ENCODE measurements at places on chromosomes 11 and 22. TPM values are rescaled to one million over a fixed set of nuclear protein-coding genes. Genes with fewer than 3 reads are reported as not detected.

- no peaks in the 10 kb centered on the region for H3K4me1 ChIP-seq
- no peaks in the 10 kb centered on the region for H3K36me3 ChIP-seq
- H3K4me3 ChIP-seq: no peak overlapping the region
- H3K27ac ChIP-seq: no peak overlapping the region
- no peaks in the 10 kb centered on the region for H3K27me3 ChIP-seq
- DNase-seq: no peak
Measured at GRCh38 chr11:73428699-73429098, 52.5 kb downstream of the RELT start.

- no peak for DNase-seq
- H3K4me3 ChIP-seq: no peak overlapping the region
- no peaks in the 10 kb centered on the region for H3K27me3 ChIP-seq
- H3K27ac ChIP-seq: no peak overlapping the region
- peaks cover 23% of the 10 kb centered on the region for H3K36me3 ChIP-seq
- no peaks in the 10 kb centered on the region for H3K4me1 ChIP-seq
Measured at GRCh38 chr11:94424011-94424410, 22.8 kb upstream of the GPR83 start.

DNA sequence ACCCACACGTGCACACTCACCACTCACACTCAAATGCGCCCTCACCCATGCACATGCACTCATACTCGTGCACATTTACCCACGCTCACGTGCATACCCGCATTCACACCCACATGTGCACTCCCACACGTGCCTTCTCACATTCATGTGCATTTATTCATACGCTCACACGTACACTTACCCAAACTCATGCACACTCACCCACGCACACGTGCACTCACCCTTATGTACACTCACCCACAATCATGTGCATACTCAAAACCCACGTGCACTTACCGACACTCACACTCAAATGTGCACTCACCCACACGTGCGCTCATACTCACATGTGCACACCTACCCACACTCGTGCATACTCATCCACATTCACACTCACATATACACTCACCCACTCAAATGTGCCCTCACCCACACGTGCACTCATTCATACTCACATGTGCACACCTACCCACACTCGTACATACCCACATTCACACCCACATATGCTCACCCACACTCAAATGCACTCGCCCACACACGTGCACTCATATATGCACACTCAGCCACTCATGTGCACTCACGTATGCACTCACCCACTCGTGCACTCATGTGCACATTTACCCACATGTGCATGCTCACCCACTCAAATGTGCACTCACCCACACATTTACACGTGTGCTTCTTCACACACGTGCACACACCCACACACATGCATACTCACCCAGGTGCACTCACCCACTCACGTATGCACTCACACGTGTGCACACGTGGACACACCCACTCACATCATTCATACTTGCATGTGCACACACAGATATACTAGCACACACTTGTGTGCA, 84.4 kb downstream of the TRMU start:
- no peaks in the 10 kb centered on the region for H3K36me3 ChIP-seq
- DNase-seq: no peak
- no peak overlapping the region for H3K4me3 ChIP-seq
- H3K27ac ChIP-seq: no peak overlapping the region
- H3K4me1 ChIP-seq: peaks cover 15% of the 10 kb centered on the region

TLCD5 gene
- total RNA-seq: 1.1 TPM

DNA sequence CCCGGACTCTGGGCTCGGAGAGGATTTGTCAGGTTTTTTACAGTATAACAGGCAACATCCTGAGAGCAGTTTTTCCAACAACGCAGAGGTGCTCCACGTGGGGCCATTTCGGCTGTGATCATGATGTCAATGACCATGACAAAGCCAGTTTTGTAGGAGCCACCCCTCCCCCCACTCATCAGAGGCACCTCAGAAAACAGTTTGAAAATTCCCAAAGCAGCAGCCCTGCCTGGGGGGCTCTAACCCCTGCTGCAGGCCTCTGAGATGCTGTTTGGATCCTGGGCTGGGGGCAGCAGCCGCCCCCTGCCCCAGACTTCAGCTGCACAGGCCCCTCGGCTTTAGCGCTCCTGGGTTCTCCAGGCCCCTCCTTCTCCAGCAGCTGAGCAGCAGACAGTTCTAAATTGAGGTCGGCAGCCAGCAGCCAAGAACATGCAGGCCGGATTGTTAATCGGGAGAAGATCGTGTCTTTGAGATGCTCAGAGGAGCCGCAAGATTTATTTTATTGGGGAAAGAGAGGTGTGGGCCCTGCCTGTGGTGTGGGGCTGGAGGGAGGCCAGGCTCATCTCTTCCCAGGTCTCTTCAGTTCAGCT, 19.4 kb downstream of the NFAM1 start:
- no peak for DNase-seq
- H3K27me3 ChIP-seq: no peaks in the 10 kb centered on the region
- no peak overlapping the region for H3K4me3 ChIP-seq
- H3K4me1 ChIP-seq: no peaks in the 10 kb centered on the region

DNA sequence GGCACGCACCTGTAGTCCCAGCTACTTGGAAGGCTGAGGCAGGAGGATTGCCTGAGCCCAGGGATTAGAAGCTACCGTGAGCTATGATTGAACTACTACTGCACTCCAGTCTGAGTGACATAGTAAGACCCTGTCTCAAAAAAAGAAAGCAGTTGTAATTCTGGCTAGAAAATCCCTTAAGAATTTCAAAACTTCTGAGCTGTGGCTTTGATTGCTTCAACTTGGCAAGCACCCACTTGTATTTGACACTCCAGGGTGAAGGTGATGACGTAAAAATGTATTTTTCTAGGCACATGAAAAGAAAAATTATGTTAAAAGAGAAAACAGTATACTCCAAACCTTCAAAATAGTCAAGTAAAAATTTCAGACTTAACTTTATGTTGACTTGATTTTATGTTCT, 23.6 kb upstream of the ALKBH3 start:
- no peaks in the 10 kb centered on the region for H3K4me1 ChIP-seq
- H3K36me3 ChIP-seq: no peaks in the 10 kb centered on the region
- DNase-seq: no peak
- H3K27me3 ChIP-seq: no peaks in the 10 kb centered on the region
- H3K27ac ChIP-seq: no peak overlapping the region
- no peak overlapping the region for H3K4me3 ChIP-seq

GRCh38 chr11:72111300-72112142, 974 bp downstream of the ANAPC15 start:
- peaks cover 14% of the 10 kb centered on the region for H3K4me1 ChIP-seq
- DNase-seq: no peak
- peaks cover 36% of the 10 kb centered on the region for H3K36me3 ChIP-seq
- no peaks in the 10 kb centered on the region for H3K27me3 ChIP-seq

GRCh38 chr11:61164606-61165424, 3.6 kb upstream of the VPS37C start:
- H3K27me3 ChIP-seq: no peaks in the 10 kb centered on the region
- H3K4me1 ChIP-seq: peaks cover 26% of the 10 kb centered on the region
- H3K36me3 ChIP-seq: no peaks in the 10 kb centered on the region
- no peak overlapping the region for H3K4me3 ChIP-seq

GRCh38 chr22:31122532-31123291, at the start of gene INPP5J:
INPP5J (plus strand) TSS chr22:31122966; CDS start chr22:31123015, 49 bp downstream.
- no peaks in the 10 kb centered on the region for H3K27me3 ChIP-seq
- no peak within 1 kb of the TSS for H3K27ac ChIP-seq
- no peaks in the 10 kb centered on the region for H3K4me1 ChIP-seq
- no peak within 1 kb of the TSS for H3K4me3 ChIP-seq

- no peak overlapping the region for H3K4me3 ChIP-seq
- H3K36me3 ChIP-seq: no peaks in the 10 kb centered on the region
- no peak overlapping the region for H3K27ac ChIP-seq
- DNase-seq: no peak
- peaks cover 65% of the 10 kb centered on the region for H3K27me3 ChIP-seq
Measured at GRCh38 chr11:44300844-44301563, 8.9 kb downstream of the ALX4 start.

GRCh38 chr22:44111562-44112155, 69.1 kb upstream of the PARVG start:
- H3K4me3 ChIP-seq: no peak overlapping the region
- H3K27me3 ChIP-seq: no peaks in the 10 kb centered on the region
- H3K36me3 ChIP-seq: no peaks in the 10 kb centered on the region
- no peak overlapping the region for H3K27ac ChIP-seq

ISX gene
- not detected for total RNA-seq

DNA sequence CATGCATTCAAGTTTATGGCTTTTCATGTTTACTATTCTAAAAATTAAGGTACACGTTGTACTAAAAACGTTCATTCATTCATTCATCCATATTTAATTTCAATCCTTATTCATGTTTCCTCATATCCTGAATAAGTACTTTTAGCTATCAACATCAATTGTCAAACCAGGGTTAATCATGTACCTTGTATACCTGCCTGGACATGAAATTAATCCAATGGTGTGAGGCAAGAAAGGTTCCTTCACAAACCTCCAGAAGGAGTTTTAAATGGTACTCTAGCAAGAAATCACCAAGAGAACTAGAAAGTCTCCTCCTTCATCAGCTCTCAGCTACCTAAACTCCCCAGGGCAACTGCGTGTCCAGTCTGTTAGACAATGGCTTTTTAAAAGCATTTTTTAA, 33.4 kb downstream of the TMEM123 start:
- H3K4me1 ChIP-seq: peaks cover 30% of the 10 kb centered on the region
- H3K27ac ChIP-seq: no peak overlapping the region
- H3K4me3 ChIP-seq: no peak overlapping the region
- no peaks in the 10 kb centered on the region for H3K27me3 ChIP-seq

Measured in thymus (tissue), 14 donors.